ENCODE measurements at places on chromosomes 1 and 21. TPM values are rescaled to one million over a fixed set of nuclear protein-coding genes. Genes with fewer than 3 reads are reported as not detected.

GRCh38 chr1:229407206-229408026, 26.5 kb downstream of the ACTA1 start:
- DNase-seq = no peak

- no peak for DNase-seq
Measured at GRCh38 chr21:15135867-15136629, 71.2 kb upstream of the NRIP1 start.

DNA sequence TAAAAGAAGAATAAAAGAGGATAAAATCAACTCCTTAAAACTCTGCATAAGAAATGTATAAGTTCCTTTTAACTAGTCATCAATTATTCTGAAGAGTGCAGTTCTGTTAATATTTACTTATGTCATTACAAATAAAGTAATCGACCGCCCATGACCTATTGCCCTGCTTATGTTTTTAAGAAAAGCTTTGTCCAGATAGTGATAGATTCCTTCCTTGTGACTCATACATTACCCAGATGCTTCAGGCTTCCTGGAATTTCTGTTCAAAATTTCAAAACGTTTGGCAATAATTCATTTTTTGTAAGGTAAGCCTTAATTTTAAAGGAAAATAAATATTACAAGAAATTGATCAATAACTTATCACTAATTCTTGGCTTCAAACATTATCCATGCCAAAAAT, 918.2 kb upstream of the ADGRL2 start:
- DNase-seq = no peak

- peak; percentile 77 for DNase-seq
Measured at GRCh38 chr1:234093741-234094140, 189.3 kb downstream of the SLC35F3 start.

DNA sequence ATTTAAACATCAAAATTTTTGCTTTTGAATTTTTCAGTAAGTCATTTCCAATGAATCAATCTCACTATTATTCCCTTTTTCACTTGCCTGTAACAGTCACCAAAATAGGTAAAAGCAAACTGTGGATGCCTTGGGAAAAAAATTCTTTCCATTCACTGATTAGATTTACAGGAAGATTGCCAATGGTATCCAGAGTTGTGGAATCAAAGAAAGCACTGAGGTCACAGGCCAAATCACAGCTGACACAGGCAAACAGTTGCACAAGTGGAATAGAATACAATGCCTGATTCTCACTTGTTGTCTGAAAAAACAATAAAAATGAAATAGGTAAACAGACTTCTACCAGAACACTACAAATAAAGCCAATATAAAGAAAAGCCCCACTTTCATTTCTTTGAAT, 48.4 kb downstream of the LTN1 start:
- no peak for DNase-seq

DNA sequence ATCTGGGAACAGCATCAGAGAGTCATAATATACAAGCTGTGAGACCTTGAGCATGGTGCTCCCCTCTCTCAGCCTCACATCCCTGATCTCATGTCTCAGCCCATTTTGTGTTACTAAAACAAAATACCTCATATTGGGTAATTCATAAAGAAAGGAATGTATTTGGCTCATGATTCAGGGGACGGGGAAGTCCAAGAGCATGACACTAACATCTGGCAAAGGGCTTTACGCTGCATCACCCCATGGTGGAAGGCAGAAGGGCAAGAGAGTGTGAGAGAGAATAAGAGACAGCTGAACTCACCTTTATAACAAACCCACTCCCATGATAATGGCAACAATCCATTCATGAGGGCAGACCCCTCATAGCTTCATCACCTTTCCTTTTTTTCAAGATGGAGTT, 36.5 kb downstream of the RNASEL start:
- DNase-seq = no peak

DNA sequence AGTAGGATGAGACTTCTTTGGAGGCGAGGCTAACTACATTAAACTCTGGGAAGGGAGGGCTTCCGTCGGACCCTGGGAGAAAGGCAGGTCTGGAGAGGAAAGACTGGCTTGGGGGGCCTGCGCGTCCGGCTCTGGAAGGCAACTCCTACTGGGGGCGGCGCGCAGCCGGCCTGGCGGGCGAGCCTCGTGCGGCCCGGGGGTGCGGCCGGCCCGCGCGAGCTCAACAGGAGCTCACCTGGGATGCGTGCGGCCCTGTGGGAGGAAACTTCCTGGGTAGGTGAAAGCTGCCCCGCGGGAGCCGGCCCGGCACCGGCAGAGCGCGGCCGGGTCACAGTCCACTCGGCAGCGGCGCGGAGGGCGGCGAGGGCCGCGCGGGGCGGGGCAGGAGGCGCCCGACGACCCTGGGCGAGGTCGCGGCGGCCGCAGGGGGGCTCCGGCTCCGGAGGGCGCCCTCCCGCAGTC, 449 bp downstream of the EPS15 start:
- DNase-seq = peak; percentile 53

GRCh38 chr1:197304638-197305200, 36.7 kb downstream of the CRB1 start:
- no peak for DNase-seq

- DNase-seq = no peak
Measured at GRCh38 chr1:10900251-10900651, 103.8 kb upstream of the CASZ1 start.

DNA sequence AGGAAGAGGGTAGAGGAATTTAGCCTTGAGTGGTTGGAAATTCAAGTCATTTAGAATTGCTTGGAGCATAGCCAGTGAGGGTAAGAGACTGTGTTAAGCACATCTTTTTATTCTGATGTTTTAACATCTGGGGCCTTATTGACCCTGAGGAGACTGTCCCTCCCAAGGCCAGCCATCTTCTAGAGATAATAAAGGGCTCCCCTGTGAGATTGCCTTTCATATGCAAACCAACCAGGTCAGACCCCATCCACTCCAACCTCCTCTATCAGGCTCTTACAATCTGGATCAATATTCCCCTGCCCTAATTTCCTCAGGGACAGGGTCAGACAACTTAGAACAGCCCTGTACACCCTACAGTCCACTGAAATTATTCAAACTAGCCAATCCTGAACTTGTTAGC, 93.8 kb downstream of the ATP1B1 start:
- DNase-seq = no peak

DNA sequence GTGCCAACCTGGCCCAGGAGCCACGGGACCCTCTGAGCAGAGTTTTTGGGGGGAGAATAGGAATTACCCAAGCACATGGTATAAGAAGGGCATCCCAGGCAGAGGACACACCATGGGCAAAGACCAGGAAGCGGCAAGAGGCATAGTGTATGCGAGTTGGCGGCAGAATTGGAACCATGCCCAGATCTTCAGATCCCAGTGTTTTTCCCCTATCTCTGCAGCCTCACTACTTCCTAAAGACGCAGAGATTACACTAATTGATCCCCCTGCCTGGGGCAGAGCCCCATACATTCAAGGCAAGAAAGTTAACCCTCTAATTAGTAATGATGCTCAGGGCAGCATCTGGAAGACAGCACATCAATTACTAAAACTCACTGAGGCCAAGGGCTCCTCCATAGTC, 48.2 kb downstream of the SYT2 start:
- DNase-seq = no peak

- no peak for DNase-seq
Measured at GRCh38 chr1:232985882-232986526, 35.6 kb downstream of the NTPCR start.

DNA sequence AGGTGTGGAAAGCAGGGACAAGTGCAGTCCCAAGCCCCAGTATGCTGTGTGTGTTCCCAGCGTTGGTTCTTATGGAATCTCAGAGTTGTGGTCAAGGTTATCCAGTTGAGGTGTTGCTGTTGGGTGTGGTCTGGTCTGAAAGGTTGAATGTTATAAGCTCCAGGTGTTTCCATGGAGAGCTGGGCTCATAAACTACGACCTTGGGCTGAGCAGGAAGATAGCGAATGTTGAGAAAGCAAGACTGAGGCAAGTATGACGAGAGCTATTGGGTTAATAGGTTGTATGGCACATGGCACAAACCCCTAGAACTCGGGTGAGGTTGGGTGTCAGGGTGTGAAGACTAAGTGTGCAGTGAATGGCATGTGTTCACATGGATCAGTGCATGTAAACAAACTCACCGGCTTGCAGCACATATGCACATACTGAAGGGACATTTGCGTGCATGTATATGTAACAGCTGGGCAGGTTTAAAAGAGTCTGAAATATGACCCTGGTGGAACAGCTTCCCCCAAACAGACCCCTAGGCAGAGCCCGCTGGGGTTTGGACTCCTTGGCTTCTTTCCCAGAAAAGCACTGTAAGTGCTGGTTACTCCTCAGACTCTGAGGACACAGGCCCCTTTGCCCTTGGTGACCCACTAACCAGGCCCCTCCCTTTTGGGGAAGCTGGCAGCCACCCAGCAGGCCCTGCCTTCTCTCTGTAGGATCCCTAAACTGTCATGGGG, 117.5 kb downstream of the NAV1 start:
- no peak for DNase-seq

- DNase-seq = no peak
Measured at GRCh38 chr1:86137436-86137835, 19.1 kb downstream of the COL24A1 start.

DNA sequence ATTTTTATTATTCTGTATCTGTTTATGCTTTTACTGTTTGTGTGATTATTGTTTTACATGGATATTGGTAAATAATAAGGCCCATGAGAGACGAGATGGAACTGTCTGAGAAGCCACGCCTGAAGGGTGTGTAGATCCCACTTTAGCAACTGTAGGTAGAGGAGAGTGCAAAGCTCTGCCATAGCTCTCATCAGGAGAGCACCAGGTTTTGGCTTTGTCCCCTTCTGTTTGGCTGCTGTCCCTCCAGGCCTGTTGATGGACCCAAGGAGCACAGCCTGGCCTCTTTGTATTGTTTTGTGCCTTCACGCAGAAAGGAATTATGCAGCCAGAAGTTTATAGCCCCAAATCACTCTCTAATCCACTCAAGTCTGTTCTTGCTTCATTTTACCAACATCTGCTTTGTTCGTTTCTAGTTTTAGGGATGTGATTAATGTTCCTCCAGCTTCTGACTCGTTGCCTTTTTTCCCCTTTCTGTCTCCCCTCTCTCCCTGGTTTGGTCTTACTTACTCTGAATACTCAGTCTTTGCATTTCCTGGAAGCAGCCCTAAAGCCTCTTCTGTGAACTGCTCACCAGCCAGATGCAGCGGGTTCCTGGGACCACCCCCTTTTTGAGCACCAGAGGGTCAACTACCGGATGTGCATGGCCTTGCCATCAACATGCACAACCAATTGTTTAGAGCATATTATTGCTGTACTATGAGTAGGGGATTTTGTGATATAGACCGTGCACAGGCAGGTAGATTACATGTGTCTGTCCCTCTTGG, 127.3 kb downstream of the HHAT start:
- DNase-seq = no peak

- DNase-seq = no peak
Measured at GRCh38 chr1:156226116-156226538, 13.3 kb downstream of the PMF1 start.

DNA sequence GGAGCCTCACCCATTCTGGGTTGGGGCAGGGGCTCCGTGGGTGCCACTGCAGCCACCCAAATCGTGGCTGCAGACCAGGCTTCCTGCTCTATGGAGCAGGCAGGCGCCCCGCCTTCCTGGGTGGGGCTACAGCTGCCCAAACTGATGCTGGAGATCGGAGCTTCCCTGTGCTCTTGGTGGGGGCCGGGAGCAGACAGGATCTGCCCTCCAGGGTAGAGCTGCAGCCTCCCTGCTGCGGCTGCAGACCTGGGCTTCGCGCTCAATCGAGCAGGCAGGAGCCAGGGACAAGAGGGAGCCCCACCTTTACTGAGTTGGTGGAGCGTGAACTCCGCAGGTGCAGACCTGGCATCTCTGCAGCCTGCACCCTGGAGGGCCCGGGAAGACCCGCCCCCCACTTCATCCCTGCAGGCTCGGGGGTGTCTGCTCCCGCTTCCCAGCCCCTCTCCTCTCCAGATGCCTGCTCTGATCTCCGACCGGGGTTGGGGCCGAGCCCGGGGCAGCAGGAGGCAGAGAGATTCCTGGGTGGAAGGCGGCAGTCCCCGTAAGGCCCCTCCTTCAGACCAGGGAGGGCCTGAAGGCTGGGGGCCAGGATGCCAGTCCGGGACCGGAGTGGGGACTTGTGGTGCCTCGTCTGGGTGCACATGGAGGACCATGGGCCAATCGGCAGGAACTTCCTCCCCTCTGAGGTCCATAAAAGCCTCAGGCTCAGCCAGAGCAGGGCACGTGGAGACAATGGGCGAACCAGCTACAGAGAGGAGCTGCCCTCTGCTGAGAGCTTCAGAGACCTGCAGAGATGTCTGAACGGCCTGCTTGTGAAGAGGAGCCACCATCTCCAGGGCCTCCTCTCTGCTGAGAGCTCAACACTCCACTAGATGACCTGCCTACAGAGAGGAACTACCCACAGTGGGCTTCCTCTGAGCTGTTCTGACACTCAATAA, 359.3 kb downstream of the SMYD3 start:
- DNase-seq = no peak

DNA sequence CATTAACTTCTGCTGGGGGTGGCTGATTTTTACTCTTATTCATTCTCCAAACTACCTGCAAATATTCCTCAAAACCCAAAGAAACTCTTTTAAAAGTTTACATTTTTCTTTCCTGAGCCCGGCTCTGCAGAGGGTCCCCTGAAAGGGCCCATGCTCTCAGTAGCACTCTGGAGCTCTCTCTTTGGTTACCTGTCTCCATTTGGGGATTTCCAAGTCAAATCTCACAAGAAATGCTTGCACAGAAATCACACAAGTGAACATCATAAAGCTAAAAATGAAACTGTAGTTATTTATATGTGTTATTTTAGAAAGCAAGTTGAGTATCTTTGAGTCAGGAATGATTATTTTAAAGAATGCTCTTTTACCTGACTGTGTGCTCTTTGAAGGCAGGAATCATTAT, 174.5 kb upstream of the PLXNA2 start:
- DNase-seq = no peak

Gene RIPK4
- polyA plus RNA-seq = 0.32 TPM

Gene LIN28A
- not detected for polyA plus RNA-seq

Gene MYCBP
- 19.8 TPM for polyA plus RNA-seq

Gene TUT4
- polyA plus RNA-seq = 88.1 TPM

Gene FCRL6
- polyA plus RNA-seq = not detected

Gene VANGL1
- polyA plus RNA-seq = 8.0 TPM
